ENCODE measurements at places on chromosomes 13 and 19.
A peak's percentile ranks its signal among the peaks of the same experiment; 100 is the strongest.

GRCh38 chr13:99974296-99974938 lies 2.9 kb upstream of the ZIC5 start:
- no peak for DNase-seq

DNA sequence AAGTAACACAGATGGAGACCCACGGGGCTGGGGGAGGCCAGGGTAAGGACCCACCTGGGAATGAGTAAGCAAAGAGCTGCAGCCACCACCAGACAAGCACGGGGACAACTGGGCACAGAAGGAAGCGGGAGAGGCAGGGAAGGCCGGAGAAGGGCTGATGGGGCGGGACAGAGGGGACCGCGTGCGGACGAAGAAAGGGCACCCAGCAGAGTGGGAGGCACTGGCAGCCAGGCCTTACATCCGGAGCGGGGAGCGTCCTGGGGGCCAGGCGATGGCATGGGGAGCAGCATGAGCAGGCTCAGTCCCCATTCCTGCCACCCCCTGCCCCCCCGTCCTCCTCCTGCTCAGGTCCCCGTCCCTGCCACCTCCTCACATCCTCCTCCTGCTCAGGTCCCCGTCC lies 3.0 kb downstream of the PROZ start:
- no peak for DNase-seq

- no peak for DNase-seq
Observed at GRCh38 chr13:40494513-40494912, 171.9 kb downstream of the FOXO1 start.

- DNase-seq: peak; percentile 38
Observed at GRCh38 chr19:48588670-48589401, 17.7 kb upstream of the SPACA4 start.

- no peak for DNase-seq
Observed at GRCh38 chr19:39864118-39864517, 17.9 kb upstream of the FBL start.

GRCh38 chr13:48567515-48568369 lies 34.9 kb upstream of the RCBTB2 start:
- no peak for DNase-seq

GRCh38 chr13:98253526-98253925 lies 76.5 kb upstream of the RNF113B start:
- DNase-seq: no peak

- DNase-seq: no peak
Observed at GRCh38 chr13:24063281-24063877, 97.1 kb upstream of the SPATA13 start.

GRCh38 chr13:46756977-46757376 lies 40.0 kb downstream of the ESD start:
- no peak for DNase-seq

GRCh38 chr19:2477732-2478191 lies 1.8 kb downstream of the GADD45B start:
- no peak for DNase-seq

DNA sequence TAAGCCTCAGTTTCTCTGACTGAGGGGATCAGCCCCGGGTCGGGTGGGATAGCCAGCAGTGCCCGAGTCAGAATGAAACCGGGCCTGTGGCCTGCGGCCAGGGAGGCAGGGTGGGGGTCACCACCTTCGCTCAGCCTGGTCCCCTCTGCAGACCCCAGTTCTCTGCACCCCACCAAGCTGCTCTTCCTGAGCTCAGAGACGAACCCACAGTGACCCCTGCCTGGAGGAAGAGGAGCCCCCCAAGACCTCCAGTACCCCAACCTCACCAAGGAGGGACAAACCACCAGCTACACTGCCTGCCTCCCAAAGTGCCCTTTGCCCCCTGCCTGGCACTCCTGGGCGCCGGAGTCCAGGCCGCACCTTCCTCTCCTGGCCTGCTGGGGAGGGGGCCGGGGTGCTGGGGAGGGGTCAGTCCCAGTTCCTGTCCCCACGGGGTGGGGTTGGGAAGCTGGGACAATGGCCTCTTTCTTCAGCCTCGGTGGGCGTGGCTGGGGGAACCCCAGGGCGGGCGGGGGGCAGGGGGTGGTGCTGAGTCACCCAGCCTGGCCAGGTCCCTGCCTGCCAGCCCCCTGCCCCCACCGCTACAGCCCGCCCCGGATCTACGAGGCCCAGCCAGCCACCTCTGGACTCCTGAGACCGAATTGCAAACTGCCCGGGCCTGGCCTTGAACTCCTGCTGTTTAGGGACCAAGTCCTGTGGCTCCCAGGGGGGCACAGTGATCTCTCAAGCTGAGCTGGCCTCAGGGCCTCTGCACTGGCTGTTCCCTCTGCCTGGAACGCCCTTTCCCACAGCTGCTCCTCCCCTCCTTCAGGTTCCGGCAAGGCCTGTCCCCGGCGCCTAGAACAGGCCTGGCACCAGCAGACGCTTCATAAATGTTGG lies 14.3 kb downstream of the ZBTB7A start:
- no peak for DNase-seq

DNA sequence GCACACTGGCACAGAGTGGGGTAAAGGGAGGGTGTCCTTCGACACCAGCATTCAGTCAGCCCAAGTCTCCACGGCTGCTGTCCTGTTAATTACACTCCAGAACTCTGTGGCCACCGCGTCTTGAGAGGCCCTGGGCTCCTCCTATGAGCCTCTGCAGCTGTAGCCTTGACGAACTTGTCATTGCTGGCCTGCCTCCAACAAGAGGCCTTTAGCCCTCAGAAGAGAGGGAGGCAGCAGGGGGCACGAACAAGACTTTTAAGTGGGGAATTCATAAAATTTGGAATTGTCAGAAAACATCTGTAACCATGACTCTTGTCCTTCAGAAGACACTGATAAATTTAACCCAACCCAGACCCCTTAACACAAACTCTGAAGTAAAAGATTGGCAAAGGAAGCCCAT lies 241.9 kb downstream of the UQCRFS1 start:
- no peak for DNase-seq

GRCh38 chr19:5470264-5470671 lies 15.1 kb downstream of the ZNRF4 start:
- no peak for DNase-seq

- DNase-seq: no peak
Observed at GRCh38 chr19:17829855-17830566, 8.7 kb upstream of the INSL3 start.

DNA sequence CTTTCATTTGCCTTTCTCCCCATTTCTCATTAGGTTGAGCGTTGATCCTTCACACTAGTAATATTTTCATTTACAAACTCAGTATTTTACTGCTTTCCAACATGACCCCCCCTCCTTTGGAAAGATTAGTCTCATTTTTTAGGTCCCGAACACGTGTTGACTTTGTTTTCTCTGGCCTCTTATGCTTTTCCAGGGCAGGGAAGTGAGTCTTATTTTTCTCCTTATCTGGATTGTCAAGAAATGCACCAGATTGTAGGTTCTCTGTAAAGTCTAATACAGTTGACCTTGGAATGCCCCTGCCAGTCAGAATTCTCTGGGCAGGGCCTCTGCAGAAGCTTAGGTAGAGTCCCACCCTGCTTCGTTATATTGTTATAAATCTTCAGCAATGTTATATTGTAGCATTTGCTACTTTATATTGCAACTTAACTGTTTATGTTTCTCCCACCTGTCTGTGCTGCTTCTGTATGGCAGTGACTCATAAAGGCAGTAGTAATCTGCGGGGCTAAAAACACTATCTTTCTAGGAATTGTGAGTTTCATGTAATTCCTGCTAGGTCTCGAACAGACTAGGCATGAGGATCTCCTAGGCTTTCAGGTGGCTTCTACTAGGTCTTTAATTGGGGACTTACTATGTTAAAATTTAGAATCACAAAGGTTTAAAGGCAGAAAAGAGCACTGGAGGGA lies 2.0 kb downstream of the TDRD3 start:
- DNase-seq: no peak

GRCh38 chr19:49113762-49114629 lies at the start of gene LIN7B:
Gene LIN7B (plus strand): TSS chr19:49114370. CDS start chr19:49114405, 35 bp downstream.
- no peak for DNase-seq
